ENCODE measurements at places on chromosomes 1 and 21.

- no peak for DNase-seq
These were observed 76.5 kb upstream of the CHODL start for GRCh38 chr21:18168108-18168507.

GRCh38 chr1:222783051-222783450, 31.8 kb upstream of the DISP1 start:
- DNase-seq, result no peak

DNA sequence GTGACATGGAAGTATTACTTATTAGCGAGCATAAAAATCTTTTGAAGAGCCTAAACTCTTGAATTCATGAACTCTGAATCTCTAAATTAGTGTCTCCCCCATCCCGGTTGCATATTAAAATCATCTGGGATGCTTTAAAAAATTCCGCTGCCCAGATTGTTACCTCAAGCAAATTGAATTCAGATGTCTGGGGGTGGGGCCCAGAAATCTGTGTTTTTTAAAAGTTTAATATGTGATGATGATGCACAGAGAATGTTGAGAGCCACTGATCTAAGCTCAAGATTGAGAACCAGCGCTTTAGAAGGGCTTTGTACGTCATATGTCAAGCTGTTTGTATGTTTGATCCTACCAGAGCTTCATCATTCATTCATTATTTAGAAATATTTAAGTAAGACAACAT, 446.8 kb downstream of the NUF2 start:
- no peak for DNase-seq

- peak; percentile 18 for DNase-seq
These were observed 77.0 kb downstream of the CTH start for GRCh38 chr1:70487910-70488665.

GRCh38 chr1:183831311-183831710, 26.4 kb downstream of the RGL1 start:
- no peak for DNase-seq

GRCh38 chr1:29123053-29123886, 433 bp downstream of the TMEM200B start:
- DNase-seq, result no peak

- no peak for DNase-seq
These were observed 35.4 kb downstream of the CLCA1 start for GRCh38 chr1:86504137-86504479.

DNA sequence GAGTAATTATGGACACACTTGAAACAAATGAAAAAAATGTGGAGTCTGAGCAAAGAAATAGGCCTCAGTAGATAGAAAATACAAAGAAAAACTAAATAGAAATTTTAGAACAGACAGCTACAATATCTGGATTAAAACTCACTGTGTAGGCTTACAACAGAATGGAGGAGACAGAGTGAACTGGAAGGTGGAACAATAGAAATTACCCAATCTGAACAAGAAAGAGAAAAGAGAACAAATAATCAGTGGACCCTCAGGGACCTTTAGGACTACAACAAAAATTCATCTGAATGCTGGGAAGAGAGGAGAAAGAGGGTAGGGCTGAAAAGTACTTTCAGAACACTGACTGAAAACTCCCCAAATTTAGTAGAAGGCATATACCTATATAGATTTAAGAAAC, 90.0 kb downstream of the POU2F1 start:
- no peak for DNase-seq

DNA sequence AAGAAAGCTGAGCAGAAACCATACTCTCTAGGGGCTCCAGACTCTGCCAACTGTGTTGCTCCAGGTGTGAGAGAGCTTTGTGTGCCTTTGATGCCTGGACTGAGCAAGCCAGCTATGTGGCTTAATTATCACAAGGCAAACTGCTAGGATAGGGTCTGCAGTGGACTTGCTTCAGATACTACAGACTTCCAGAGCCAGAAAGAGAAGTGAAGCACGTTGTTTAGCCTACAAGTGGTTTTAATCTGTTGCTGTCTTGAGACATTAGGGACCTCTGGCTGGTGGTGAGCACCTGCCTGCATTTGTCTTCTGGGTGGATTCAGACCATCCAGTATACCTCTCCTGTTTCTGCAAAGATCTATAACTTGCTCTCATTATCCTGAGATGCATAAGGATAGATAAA, 353.4 kb upstream of the PLXNA2 start:
- DNase-seq, result no peak

DNA sequence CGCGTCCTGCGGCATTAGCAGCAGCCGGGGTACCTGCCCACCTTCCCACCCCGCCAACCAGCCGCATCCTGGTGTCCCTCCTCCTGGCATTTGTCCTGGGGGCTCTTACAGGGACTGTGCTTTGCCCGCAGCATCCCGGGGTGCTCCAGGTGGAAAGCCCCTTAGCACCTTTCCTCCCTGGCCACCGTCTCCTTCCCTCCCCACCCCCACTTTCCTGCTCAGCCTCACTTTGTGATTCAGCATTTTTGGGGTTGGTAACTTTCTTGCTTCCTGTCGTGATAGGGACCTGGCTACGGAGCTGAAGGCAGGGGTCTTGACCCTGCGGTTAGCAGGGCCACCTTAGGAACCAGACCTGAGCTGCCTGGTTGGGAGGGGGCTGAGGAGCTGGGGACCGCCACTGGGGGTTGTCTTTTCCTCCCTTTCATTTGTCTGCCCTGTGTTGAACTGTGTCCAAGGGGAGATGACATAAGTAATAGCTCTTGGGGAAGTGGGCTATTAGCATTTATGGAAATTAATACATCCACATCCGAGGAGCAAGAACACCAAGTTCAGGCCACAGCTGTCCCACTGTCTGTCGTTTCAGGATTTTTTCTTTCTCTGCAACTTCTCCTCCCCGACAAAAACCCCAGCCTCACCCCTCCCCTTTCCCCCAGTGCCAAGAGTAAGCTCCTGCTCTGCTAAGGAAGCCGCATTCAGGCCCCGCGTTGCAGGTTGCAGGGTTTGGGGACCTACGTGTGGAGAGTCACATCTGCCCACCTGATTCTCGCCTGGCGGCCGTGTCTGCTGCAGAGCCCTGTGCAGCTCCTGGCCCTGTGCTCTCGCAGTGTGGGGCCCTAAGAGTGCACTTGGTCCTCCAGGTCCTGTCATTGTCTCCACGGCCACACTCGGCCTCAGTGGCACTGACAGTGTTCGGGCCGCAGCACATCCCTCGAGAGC, 1.6 kb upstream of the NPHP4 start:
- peak; percentile 24 for DNase-seq

DNA sequence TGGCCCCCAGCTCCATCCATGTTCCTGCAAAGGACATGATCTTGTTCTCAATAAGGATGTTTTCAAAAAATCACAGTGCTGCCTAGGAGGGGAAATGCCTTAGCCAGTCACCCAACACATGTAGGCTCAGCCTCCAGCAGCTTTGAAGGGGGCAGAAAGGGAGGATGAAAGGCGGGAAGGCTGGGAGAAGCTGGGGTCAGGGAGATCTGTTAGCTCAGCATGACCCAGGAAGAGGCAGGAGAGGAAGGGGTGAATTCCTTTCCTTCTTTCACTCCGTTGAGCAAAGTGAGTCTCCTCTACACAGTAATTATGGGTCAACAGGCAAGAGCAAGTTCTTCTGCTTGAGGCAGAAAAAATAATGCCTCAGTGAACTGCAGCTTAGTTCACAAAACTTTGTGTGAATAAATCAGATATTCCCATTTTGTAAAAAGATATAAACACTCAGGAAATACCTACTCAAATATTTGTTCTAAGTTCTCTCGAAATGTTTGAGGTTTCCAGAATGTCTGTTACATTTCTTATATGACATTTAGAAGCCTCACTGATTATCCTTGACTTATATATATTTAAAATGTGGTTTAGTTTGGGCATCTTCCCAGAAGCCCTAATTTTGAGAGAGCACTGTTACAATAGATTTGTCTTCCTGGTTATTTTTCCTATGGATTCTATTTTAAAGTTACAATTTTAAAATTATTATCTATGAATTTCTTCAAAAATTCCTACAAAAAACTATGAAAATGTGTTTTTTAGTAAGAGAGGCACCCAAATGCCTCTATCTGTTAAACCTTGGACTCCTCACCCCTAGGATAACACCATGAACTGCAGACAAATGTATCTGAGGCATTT, 116.8 kb downstream of the KCNJ6 start:
- no peak for DNase-seq

DNA sequence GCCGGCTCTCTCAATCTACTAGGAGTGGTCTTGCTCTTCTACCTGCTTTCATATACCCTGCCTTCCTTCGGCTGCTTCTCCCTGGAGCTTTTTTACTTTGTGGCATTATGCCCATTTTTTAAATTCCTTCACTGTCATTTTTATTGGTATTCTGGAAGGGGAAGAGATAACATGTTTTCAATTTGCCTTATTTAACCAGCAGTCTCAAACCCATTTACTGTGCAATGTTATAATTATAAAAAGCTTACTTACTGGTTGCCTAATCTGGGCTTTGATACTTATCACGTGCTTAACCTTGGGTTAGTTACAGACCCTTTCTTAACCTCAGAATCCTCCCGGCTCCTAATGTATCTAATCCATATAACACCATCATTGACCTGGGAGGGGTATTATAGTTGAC, 128.1 kb downstream of the SIPA1L2 start:
- no peak for DNase-seq

DNA sequence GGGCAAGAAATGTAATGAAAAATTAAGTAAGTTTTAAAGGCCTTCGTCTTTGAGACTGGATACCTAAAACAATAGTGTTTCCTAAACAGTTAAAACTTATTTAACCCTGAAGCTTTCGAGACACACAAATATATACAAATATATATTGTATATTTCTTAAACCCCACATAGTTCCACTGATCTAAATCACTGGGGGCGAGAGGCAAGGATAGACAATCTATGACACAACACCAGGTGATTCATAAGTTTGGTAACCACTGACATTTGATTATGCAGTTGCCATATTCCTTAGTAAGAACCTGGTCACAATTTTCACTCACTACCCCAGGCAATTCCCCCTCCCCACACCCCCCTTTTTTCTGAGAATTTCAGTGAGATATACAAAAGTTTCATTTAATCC, 55.3 kb upstream of the BOLA1 start:
- no peak for DNase-seq

GRCh38 chr1:207817166-207817565, 65.3 kb downstream of the CD46 start:
- DNase-seq, result no peak

GRCh38 chr21:15732290-15732995, 2.7 kb downstream of the USP25 start:
- no peak for DNase-seq

GRCh38 chr1:18554597-18554996, 73.9 kb downstream of the KLHDC7A start:
- DNase-seq, result no peak

DNA sequence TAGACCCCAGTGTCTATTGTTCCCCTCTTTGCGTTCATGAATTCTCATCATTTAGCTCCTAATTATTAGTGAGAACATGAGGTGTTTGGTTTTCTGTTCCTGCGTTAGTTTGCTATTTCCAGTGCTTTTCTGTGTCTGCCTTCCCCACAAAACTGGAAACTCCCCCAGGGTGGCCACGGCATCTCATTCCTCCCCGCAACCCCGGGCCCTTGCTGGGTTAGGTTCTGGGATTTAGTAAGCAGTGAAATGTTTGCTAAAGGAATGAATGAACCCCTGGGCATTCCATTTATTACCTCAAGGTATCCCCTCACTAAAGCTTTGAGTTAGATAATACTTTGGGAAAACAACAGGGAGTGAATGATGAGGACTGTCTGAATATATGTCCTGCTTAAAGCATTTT, 142.9 kb downstream of the GLUL start:
- DNase-seq, result peak; percentile 11

DNA sequence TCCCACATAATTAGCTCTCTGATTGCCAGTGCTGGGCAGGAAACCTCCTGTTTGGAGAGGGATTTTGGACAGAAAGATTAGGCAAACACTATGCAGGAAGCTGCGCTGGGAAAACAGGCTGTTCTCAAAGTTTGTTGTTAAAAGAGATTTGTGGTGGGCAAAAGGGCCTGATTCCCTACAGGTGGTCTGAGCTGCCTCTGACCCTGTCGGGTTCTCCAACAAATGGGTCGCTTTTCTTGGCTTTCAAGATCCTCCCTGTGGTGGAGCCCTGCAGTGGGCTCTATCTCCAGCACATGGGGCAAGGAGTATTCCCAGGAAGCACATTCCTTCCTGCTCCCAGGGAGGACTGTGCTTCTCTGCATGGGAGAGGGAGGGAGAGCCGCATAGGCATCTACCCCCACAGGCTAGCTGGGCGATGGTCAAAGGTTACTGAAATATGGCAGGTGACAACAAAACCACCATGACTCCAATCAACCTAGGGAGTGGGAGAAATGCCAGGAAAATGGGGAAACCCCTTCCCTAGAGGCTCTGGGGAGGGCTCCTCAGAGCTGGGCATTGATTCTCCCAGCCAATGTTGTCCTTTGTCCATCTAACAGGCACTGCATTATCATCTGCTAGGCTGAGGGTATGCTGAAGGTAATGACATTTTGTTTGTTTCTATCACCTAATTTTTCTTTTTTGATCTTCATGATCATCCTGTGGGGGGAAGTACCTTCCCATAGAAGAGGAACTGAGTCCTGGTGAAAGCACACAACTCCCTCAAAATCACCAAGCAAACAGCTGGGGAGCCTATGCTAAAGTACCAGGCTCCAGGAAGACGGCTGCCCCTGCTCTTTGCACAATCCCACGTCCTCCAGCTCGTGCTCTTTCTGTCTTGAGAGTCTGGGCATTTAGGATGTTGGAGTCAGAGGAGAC, 85.3 kb downstream of the PLXNA2 start:
- DNase-seq, result no peak

- no peak for DNase-seq
These were observed 192.1 kb upstream of the VAMP3 start for GRCh38 chr1:7579016-7579415.

- no peak for DNase-seq
These were observed 7.6 kb downstream of the DHRS3 start for GRCh38 chr1:12610305-12610935.

DNA sequence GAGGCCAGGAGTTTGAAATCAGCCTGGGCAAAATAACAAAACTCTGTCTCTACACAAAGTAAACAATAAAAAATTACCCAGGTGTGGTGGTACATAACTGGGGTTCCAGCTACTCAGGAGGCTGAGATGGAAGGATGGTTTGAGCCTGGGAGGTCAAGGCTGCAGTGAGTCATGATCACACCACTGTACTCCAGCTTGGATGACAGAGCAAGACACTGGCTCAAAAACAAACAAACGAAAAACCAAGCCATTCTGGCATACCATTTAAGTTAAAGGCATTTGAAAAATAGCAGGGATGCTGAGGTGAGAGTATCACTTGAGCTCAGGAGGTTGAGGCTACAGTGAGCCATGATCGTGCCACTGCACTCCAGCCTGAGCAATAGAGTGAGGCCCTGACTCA, 5.3 kb upstream of the ALDH9A1 start:
- no peak for DNase-seq

DNA sequence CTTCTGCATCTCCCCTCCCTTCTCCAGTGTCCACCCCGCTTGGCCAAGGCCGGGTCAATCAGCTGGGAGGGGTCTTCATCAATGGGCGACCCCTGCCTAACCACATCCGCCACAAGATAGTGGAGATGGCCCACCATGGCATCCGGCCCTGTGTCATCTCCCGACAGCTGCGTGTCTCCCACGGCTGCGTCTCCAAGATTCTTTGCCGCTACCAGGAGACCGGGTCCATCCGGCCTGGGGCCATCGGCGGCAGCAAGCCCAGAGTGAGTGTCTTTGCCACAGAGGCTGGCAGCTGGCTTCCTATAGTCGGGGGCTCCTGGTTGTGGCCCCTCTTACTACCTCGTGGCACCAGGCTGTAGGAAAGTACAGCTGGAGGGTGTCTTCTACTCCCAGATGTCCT, 3.6 kb downstream of the PAX7 start:
- no peak for DNase-seq

Data from stimulated activated CD4-positive, alpha-beta T cell treated with anti-CD3 and anti-CD28 coated beads, Interleukin-2, amount 100 ng/mL, for 48 hours (primary cell).